Left lung (tissue), 14 donors: ENCODE measurements at places on chromosomes 12 and 14.
A peak's percentile ranks its signal among the peaks of the same experiment; 100 is the strongest.

- DNase-seq = no peak
Observed at GRCh38 chr12:65184176-65184857, 14.9 kb downstream of the LEMD3 start.

DNA sequence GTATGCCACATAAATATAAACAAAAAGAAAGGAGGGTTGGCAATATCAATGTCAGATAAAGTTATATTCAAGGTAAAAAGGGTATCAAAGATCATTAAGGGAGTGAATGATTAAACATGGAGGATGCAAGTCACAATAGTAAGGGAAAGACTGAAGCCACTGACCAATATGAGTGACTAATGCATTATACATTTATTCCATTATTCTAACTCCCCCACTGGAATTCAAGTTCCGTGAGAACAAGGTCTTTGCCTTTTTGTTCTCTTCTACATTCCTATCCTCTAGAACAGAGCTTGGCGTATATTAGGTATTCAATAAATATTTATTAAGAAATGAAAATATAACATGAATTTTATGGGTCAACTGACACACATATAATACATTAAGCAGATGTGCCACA is 30.7 kb downstream of the MAP4K5 start:
- no peak for DNase-seq

DNA sequence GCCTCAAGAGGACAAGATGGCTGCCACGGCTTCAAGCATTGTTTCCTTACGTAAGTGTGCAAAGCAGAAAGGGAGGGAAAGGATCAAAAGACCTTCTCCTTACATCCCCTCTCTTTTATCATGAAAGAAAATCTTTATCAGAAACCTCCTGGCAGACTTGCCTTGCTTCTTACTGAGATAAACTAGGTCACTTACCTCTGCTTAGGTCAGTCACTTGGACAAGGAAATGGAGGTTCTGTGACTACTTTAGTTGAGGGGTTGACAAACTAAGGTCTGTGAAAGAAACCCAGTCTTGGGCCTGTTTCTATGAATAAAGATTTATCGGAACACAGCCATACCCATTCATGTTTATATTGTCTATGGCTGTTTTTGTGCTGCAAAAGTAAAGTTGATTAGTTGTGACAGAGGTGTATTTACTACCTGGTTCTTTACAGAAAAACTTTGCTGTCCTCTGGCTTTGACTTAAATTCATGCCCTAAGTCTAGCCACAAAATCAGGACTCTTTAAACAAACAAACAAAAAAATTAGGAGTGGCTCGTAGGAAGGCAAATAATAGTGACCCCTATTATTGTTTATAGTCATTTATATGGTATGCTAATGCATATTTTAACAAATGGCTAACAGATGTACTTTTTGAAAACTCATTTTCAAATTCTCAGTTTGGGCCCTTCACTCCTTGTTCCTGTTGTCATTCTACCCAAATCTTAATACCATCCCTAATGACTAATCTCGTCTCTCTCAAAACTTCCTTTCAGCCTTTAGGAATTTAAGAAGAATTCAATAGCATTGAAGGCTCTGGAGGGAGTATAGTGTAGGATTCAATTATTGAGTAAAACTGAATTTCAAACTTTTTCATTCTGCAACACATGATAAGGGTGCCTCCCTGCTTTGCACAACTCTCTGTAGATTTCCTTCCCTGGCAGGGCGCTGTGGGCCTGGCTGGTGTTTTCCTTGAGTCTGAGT is 42.0 kb upstream of the ATP2B1 start:
- DNase-seq = no peak

DNA sequence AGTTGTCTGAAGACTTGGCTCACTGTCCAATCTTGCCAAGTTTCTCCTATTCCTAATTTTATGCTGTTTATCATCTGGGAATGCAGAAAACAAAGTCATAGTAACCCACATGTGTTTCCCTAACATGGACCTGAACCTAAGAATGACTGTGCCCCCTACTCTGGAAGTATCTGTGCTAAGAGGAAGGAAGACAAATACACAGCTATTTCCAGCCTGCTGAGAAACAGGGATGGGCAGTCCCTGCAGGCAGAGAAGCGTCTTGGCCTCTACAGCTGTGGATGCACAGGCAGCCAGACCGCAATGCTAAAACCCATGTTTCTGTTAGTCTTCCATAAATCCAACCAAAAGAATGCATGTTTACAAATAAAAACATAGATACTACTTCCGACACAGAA is 56.2 kb downstream of the DUSP16 start:
- peak; percentile 62 for DNase-seq

DNA sequence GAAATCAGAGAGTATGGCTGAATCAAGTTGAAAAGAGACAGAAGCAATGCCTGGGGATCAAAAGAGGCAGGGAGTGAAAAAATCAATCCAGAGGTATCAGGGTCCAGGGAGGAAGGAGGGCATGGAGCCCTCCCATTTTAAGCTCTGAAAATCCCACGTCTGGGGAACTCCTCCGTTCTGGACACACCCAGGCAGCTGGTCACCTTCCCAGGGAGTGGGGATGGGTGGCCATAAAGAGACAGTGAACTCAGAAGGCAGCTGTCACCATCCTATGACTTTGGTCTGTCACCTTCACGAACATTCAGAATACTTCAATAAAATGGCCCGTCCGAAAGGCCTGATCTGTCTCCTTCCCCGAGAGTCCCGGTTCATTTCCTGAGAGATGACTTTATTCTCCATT is 71.6 kb downstream of the MAP1LC3B2 start:
- no peak for DNase-seq

GRCh38 chr14:92601131-92601710 is 87.6 kb downstream of the RIN3 start:
- DNase-seq = no peak

- DNase-seq = no peak
Observed at GRCh38 chr12:89163918-89164317, 188.4 kb downstream of the DUSP6 start.

DNA sequence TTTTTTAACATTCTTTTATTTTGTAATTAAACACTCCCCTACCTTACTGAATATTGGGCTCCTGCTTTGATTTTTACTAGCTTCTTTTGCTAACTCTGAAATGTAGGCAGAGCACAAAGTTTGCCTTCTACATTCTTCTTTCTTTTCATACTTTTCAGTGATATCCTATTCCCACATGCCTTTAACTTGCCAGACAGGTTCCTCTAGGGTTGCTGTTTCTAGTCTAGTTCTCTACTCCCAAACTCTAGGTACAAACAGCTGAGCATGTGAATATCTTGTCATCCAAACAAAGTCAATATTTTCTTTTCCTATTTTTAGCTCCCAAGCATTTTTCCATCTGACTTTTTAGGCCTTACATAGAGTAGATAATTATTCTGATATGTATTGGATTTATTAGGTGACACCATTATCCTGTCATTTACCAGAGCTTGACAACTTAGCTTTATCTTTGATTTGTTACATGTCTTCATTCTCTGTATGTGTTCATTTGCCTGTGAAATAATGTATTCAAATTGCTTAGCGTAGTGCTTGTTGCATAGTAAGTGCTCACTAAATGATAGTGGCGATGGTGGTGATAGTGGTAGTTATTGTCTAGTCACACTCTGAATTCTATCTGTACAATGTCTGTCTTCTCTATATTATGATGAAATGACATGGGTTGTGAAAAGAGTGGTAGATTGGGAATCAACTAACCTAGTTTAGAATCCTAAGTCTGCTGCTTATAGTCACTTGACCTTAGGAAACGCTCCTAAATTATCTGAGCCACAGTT is 73.6 kb upstream of the DNM1L start:
- no peak for DNase-seq

DNA sequence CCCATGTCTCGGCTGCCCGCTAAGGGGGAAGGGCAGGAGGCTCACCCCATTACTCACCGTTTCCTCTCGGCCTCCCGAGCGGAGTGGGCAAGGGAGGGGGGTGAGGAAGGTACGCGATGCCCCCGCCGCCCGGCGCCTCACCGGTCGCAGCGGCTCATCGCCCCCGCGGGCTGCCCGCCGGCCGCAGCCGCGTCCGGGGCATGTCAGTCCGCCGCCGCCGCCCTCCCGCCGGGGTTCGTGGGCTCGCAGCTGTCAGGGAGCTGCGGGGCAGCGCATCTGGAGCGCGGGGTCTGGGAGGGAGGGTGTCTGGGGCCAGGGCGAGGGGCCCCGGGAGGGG is 461 bp downstream of the SLC8A3 start:
- no peak for DNase-seq

DNA sequence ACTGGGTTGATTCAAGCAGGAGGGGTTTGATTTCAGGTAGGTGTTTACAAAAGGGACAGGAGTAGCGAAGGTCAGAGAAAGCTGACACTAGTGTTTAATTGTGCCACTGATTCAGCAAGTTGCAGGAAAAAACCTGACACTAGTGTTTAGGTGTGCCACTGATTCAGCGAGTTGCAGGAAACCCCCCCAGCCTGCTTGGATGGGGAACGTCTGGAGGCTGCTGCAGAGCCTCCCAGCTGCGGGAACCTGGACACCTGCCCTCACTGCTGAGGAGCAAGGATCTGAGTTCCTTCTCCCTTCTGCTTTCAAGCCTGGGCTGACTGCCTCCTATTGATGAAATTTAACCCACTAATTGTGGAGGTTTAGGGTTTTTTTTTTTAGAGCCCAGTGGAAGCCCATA is 84.2 kb downstream of the AVPR1A start:
- DNase-seq = no peak

DNA sequence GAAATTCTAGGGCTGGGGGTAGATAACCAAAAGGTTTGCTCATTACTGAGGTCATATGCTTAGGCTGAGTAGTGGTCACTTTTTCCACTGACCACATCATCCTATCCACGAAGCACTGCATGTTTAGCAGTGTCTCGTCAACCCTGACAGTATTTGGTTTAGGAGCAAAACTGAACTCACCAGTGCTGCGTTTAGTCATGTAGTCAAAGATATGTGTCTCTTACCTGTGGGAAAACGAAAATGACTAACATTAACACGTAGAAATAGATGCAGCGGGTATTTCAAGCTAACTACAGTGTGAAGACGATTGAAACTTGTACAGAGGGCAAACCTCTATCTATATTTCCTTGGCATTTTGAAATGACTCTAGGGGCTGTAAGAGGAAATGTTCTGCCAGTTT is 34.6 kb downstream of the MTHFD1 start:
- DNase-seq = no peak

GRCh38 chr14:88775532-88775931 is 17.2 kb downstream of the EML5 start:
- no peak for DNase-seq

DNA sequence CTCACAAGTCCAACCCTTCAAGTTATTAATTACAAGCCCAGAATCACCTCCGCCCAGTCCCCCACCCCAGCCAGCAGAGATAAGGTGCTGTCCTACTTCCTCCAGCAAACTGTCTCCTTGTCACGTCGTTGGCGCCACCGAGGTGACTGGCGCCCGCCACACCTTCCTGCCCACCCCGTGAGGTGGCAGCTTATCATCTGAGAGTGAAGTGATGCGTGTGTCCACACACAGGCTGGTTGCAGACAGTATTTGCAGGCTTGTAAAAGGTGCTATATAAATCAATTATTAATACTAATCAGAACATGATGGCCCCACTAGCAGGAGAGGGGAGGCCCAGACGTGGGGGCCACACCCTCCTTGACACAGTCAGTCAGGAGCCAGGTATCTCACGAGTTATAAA is 786.6 kb upstream of the TBX3 start:
- DNase-seq = no peak

GRCh38 chr14:88786715-88787114 is 6.0 kb downstream of the EML5 start:
- DNase-seq = no peak

- no peak for DNase-seq
Observed at GRCh38 chr12:119423285-119423684, 88.8 kb downstream of the CCDC60 start.

GRCh38 chr14:63478437-63478852 is 64.7 kb downstream of the PPP2R5E start:
- no peak for DNase-seq

DNA sequence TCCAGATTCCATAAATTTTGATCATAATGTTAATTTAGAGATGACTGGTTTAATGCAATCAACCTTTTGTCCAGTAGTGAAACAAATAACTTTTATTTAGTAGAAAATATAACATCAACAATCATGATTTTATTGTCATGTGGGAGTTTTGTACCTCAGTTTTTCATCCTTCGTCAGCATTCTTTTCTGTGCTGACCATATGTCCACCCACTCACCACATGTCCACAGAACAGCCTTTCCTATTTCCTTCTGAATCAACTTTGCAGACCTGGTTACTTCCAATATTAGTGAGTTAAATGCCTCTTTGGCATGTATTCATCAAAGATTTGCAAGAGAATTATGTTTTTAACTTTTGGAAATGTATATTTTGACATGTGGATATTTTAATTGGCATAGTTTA is 36.8 kb upstream of the CNTN1 start:
- no peak for DNase-seq

GRCh38 chr12:46165191-46165590 is 103.7 kb downstream of the SLC38A1 start:
- DNase-seq = no peak

- DNase-seq = no peak
Observed at GRCh38 chr12:125999628-126000027, 934.4 kb downstream of the AACS start.

GRCh38 chr12:107029081-107029480 is 42.1 kb upstream of the MTERF2 start:
- DNase-seq = no peak

DNA sequence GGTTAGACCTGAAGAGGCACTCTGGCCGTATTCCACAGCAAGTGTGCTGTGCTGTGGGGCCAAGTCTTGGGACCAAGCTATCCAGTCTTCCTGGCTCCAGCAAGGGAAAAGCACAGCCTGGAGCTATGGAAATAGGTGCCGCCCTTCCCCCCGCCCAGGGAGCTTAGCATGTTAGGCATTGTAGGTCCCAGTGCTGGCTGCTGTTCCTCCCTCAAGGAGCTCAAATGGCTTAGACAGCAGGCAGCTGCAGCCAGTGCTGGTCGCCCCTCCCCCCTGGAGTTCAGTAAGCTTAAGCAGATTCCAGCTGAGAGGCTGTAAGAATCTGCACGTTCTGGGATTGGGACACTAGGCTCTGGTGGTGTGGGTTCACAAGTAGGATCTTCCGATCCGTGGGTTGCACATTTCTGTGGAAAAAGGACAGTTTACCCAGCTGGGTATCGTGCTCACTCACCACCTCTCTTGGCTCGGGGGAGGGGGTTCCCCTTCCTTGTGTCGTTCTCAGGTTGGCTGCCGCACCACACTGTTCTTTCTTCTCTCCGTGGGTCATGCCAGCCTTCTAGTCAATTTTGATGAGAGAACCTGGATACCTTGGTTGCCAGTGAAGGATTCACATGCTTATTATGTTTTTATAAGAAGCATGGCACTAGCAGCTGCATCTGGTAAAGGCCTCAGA is 127.3 kb downstream of the CNTN1 start:
- peak; percentile 55 for DNase-seq

- DNase-seq = no peak
Observed at GRCh38 chr14:90554341-90554740, 157.5 kb downstream of the CALM1 start.

GRCh38 chr14:102096569-102097188 is 9.8 kb upstream of the HSP90AA1 start:
- peak; percentile 89 for DNase-seq

DNA sequence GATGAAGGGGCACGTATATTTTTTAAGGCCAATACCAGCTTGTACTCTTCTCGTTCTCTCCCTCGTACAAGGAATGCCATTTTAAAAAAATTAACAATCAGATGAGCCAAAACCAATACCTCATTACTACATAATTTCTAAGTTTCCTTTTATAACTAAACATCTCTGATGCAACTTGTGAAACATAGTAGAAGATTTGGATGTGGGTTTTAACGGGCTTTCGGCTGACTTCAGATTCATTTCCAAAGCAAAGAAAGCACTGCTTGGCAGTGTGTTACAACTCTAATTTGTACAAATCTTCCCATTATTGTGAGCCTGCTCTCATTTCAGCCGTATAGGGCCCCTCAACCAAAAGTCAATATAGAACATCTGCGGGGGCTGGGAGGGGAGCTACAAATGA is 99.1 kb upstream of the TMCC3 start:
- no peak for DNase-seq
